T-helper 17 cell (primary cell): ENCODE measurements at places on chromosomes 1 and 21.

GRCh38 chr1:152869808-152870419, 8.2 kb upstream of the SMCP start:
- DNase-seq: peak; percentile 13

DNA sequence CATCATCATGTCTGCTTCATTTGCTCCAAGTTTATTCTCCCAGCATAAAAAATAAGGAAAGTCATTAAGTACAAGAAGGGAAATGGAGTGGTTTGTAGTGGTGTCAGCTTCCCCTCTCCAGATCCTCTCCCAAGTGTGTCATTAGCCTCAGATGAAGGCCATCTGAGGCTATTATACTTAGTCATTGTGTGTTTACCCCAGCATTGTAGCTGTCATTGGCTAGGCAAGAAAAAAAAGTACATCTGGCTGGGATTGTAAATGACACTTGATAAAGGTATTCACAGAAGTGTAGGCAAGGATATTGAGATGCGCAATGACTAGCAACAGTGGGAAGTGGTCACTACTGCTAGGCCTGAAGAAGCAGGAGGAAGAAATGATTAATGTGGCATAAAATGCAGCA, 316.9 kb upstream of the SGIP1 start:
- DNase-seq: no peak

- DNase-seq: no peak
Observed at GRCh38 chr1:158998781-158999161, 10.9 kb upstream of the IFI16 start.

DNA sequence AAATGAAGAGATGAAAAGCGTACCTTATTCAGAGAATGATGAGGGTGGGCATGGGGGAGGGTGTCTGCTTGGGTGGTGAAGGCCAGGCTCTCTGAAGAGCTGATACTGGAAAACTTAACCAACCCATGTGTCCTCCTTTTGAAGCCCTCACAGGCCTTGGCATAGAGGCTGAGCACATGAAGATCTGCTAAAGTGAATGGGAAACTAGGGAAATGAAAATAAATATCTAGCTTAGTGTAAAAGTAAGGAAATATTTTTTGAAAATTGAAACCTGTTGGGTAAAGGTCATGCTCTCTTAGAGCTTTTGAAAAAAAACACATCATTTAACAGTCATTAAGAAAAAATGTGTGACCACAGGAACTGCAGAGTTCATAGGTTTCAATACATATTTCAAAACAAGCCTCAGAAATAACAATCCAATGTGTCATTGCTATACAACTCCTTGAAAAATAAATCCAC, 40.5 kb upstream of the RALGPS2 start:
- DNase-seq: no peak

GRCh38 chr1:228098323-228098931, 4.7 kb downstream of the C1orf35 start:
- no peak for DNase-seq

DNA sequence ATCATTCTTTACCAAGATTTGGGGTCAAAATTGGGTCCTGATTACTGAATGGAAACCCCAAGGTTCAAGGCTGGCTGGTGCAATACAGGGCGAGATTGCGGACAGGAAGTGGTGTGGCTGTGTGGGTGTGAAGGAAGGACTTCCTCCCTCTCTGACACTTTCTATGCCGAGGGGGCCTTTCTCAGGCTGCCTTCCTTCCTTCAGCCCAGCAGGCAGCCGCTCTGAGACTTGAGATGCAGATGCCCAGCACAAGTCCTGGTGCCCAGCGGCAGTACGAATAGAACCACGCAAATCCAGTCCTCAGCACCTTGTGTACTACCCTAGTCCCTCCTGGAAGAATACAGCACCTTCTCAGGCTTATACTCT, 16.3 kb downstream of the BATF3 start:
- DNase-seq: no peak

DNA sequence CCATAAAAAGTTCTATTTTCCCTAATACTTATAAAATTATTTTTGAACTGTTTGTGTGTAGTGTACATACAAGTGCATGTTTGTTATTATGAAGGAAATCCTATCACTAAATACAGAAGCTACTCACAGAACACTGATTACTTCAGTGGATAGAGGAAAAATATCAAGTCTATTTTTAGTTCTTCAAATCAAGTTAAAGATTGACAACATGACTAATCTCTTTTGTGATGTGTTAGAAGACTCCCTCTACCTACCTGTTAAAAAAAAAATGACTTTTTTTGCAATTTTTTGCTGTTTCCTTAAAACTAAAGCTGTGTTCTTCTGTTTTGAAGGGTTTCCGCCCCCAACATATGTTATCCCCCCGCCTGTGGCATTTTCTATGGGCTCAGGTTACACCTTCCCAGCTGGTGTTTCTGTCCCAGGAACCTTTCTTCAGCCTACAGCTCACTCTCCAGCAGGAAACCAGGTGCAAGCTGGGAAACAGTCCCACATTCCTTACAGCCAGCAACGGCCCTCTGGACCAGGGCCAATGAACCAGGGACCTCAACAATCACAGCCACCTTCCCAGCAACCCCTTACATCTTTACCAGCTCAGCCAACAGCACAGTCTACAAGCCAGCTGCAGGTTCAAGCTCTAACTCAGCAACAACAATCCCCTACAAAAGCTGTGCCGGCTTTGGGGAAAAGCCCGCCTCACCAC, 45.5 kb downstream of the NCF2 start:
- DNase-seq: no peak

GRCh38 chr1:186532466-186532865, 71.6 kb upstream of the PDC start:
- DNase-seq: no peak
